ENCODE measurements at places on chromosomes 6 and 20.

DNA sequence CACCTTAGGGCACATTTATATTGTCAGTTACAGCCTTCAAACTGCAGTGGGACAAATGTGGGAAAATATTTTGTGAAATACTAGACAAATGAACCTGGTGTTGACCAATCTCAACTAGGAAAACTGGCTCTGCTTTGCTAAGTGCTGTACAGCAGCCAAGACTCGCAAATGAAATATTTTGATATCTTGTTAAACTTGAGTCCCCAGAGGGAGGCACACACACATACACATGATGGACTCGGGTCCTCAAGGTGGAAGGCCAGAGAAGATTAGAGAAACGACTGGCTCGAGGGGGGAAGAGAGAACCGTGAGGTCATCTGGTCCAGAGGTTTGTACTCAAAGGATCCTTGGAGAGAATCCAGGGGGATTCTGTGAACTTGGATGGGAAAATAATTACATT, 67.3 kb upstream of the JAG1 start:
- DNase-seq = no peak

DNA sequence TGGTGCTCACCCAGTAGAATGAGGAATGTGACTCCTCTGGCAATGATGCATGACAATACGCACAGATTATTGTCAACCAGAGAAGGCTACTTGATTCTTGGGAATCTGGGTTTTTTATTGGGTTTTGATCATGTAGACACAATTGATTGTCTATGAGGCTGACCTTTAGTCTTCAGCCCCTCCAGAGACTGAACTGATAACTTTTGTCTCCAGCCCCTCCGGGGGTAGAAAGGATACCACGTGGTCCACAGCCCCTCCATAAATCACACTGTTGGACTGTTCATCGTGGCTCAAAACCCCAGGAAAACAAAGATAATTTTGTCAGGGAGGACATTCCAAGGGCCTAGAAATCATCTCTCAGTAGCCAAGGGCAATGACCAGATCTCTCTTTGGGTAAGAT, 57.5 kb upstream of the ADGRF5 start:
- DNase-seq = no peak

- no peak for DNase-seq
Observed at GRCh38 chr20:16025084-16025483, 548.2 kb downstream of the KIF16B start.

DNA sequence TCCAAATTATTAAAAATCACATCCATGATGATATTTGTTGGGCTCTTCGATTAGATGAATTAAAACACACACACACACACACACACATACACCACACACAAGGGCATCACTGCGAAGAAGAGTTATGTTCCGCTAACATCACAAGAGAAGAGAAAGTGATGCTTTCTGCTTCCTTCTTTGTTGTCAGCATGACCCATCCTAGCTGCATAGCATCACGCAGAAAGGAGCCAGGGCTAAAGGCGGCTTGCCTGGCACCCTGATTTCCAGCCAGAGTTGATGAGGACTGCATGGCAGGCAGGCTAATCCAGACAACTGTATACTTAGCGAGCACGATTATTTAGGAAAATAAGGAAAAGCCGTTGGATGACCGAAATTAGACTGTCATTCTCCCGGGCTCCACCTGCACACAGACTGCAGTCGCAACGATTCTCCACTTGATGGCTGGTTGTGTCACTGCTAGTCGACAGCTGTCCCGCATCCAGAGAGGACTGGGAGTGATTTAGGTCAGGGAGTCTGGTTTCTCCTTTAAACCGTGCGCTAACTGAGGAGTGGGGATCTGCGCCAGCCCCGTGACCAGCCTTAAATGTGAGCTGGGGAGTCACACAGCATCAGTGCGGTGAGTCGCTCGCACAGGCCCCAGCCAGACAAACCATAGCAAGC, 70.6 kb upstream of the SOX4 start:
- DNase-seq = no peak

DNA sequence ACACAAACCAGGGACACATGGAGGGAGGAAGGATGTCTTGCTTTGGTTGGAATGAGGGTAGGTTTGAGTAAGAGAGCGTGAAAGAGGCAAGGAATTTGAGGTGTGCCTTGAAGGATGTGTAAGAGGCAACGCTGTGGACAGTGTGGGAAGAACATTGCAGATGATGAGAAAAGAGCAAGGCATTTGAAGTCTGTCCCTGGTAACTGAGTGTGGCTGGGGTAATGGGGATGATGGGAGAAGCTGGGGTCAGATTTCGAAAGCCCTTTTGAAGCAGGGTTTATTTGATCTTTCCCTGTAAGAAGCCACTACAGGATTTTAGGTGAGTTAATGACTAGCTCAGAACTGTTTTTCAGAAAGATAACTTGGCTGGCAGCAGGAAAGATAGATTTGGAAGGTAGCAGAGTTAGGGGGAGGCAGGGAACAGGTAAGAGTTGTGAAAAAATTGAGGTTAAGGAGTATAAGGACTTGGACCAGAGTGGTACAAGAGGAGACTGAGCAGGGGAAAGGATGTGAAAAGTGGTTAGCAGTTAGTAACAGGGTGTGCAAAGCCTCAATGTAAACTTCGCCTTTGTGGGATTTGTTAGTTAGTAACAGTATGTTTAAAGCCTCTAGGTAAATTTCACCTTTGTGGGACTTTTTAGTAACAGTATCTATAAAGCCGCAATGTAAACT, 17.7 kb downstream of the UTRN start:
- no peak for DNase-seq

GRCh38 chr6:78832091-78832808, 35.1 kb upstream of the IRAK1BP1 start:
- DNase-seq = no peak
